ENCODE measurements at places on chromosomes 11 and 22.

- no peak for DNase-seq
These were observed 92.3 kb upstream of the PARVA start for GRCh38 chr11:12285106-12285505.

DNA sequence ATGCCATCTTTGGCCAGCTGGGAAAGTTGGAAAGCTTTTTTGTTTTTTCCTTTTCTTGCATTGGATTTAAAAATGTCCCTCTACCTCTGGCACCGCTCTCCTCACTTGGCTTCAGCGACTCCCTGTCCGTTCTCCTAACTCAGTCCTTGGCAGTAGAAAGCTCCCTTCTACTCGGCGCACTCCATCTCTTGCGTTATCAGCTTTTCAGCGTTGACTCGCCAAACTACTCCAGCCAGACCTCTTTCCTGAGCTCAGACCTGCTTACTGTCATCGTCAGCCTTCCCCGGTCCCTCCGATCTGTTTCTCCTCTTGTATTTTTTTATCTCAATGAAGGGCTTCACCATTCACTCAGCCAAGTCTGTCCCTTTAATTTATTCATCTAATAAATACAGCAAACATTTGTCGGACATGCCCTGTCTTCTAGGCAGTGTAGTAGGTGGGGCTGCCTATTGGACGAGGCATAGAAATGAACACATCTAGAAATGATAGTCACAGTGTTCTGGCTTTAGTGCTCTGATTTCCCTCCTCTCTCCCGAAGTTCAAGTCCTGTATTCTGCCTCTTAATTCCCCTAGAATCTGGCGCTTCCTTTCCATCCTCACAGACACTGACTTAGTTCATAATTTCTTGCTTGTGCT lies 839 bp downstream of the CEP164 start:
- no peak for DNase-seq

DNA sequence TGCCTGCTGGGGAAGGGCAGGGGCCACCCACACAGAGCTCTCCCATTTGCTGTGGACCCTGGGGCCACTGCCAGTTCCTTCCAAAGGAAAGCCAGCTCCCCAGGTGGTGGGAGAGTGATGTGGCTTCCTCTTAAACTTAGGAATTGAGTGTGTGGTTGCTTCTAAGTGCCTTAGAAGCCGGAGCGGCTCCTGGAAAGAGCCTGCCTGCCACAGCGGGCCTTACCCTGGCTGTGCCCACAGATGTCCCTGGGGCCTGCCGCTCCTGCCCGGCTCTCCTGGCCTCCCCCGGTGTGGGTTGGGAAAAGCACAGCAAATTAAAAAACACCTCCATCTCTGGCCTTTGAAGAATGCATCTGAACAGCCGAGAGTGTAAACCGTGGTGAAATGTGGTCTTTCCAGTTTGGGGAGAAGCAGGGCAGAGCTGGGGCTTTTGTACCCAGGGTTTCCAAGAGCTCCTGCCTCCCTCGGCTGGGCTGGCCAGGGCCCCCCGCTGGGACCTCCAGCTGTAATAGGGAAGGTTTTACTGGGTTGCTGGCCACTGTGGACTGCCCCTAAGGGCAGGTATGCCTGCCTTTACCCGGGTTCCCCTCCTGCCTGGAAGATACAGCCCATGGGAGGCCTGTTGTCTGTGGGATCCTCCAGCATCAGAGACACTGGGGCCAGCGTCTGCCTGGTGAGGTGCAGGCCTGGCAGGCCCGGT lies 30.2 kb downstream of the LRP5 start:
- DNase-seq: no peak

- peak; percentile 91 for DNase-seq
These were observed 14.6 kb upstream of the TEF start for GRCh38 chr22:41367039-41367679.

DNA sequence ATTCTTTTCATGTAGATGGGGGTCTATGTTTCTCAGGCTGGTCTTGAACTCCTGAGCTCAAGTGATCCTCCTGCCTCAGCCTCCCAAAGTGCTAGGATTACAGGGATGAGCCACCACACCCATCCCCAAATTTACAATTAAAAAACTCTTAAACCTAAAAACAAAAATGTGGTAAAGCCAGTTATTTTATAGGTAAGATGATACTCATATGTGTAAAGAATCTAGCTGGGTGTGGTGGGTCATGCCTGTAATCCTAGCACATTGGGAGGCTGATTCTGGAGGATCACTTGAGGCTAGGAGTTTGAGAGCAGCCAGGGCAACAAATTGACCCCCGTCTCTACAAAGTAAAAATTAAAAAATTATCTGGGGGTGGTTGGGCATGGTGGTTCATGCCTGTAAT lies 4.0 kb upstream of the RBM14 start:
- DNase-seq: no peak

DNA sequence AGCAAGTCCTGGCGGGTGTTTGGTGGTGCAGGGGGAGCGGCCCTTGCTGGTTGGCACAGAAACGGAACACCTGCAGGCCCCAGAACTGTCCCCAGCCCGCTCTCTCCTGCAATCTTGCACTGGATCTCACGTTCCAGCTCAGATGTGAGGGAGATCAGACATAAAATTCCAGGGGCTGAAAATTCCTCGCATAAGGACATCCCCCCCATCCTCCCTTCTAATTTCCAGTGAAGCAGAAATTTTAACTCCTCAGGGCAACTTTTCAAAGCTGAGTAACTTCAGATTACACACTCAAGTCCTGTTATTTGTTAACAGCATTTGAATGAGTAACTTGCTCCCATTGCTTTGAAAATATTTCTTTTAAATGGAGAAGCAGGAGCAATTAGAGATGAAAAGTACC lies 40.3 kb upstream of the RASSF10 start:
- DNase-seq: no peak

- DNase-seq: no peak
These were observed 7.3 kb downstream of the ADORA2A start for GRCh38 chr22:24434471-24435322.

GRCh38 chr11:111851636-111852035 lies 19.7 kb downstream of the ALG9 start:
- no peak for DNase-seq

GRCh38 chr11:126716456-126717083 lies 284.0 kb downstream of the KIRREL3 start:
- peak; percentile 21 for DNase-seq

GRCh38 chr11:65791719-65792213 lies 4.9 kb downstream of the OVOL1 start:
- no peak for DNase-seq

DNA sequence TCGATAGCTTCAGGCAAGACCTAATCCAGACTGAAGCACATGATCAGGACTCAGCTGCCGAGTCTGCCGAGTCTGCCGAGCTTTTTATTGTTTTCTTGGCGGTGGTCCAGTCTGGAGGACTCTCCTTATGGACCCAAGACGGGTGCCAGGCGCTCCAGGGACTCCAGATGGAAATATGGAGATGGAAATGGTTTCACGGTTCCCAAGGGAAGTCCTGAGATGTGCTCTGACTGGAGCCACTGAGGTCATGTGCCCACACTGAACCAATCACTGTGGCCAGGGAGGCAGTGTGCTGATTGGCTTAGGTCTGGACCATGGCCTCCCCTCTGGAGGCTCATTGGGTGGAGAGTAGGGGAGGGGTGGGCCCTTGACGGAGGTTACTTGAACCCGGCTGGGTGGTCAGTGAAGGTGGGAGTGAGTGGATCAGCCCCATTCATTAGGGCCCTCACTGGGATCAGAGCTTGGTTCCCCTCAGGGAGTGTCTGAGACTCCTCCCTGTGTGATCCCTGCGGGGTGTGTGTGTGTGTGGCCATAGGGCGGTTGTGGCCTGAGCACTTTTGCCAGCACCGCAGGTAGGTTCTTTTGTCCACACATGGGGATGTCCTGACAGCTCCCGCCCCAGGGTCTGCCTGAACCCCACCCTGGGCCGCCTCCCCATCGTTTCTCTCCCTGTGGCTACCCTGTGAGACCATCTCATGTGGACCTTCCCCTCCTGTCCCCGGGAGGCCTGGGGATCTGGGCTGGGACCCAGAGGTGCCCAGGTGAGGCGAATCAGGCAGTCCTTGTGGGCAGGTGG lies 14.0 kb downstream of the RPS6KA4 start:
- DNase-seq: peak; percentile 32

GRCh38 chr11:130175898-130176297 lies 16.3 kb downstream of the ST14 start:
- no peak for DNase-seq

DNA sequence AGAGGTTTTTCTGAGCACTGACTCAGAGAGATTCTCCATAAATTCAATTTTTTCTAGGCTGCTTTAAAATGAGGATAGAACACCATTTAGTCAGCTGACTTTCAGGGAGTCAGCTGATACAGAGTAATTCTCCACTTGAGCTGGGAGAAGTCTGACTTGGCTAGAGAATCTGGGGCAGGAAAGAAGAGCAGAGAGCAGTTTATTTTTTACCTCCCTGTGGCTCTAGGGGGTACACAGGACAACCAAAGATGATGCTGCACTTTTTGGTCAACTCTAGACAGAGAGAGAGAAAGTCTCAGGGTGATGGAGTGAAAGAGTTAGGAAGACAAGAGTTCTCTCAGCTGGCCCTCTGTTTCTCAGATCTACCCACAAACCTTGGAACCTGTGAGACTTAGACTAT lies 67.3 kb upstream of the EED start:
- no peak for DNase-seq

DNA sequence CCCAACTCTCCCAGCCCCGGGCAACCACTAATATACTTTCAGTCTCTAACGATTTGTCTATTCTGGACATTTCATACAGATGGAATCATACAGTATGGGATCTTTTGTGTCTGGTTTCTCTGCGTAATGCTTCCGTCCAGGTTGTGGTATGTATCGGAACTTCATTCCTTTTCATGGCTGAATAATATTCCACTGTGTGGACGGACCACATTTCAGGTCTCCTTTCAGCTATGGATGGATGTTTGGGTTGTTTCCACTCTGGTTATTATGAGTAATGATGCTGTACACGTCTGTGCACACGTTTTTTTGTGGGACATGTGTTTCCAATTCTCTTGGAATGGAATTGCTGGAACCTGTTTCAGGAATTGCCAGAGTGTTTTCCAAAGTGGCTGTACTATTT lies 17.4 kb upstream of the CPT1A start:
- DNase-seq: no peak

- no peak for DNase-seq
These were observed 9.0 kb downstream of the MTNR1B start for GRCh38 chr11:92978271-92979111.

- peak; percentile 96 for DNase-seq
These were observed at the start of gene EED for GRCh38 chr11:86244522-86245368. EED (plus strand) TSS chr11:86244753; CDS start chr11:86245230, 477 bp downstream.

All from HAP-1 (cell line).